ENCODE measurements at places on chromosomes 2 and 18.

DNA sequence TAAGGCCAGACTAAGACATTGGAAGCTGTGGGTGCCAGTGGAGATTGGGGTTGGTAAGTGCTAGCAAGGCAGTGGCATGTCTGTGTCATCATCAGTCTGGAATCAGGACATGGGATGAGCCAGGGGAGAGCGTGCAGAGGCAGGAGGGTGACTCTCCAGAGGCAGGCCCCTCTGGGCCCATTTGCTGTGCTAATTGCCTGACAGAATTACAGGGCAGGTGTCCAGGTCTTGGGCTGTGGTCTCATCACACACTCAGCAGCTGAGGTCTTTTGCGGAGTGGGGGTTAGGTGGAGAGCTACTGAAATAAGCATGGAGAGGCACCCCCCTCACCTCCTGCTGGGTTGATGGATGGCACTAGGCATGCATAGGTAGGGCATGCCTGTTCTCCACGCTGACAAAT, 57.4 kb downstream of the CELF4 start:
- DNase-seq: no peak

GRCh38 chr2:168244318-168244717, 3.1 kb downstream of the STK39 start:
- DNase-seq: no peak

DNA sequence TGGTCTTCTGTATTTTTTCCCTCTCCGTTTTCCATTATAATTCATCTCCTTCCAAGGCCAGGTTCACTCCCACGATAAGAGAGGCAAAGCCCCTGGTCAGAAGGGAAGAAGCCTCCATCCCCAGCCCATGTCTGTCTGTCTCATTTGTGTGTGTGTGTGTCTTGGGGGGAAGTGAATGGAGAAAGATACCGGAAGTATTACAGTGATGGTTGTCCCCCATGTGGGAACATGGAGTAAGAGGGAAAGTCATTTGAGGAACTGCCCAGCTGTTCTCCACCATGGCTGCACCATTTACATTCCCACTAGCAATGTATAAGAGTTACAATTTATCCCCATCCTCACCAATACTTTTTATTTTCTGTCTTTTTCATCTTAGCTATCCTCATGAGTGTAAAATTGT, 113.6 kb upstream of the ATP8B1 start:
- no peak for DNase-seq

- peak; percentile 78 for DNase-seq
Measured at GRCh38 chr18:36828630-36829361, at the start of the genes KIAA1328 and TPGS2. Gene KIAA1328, plus strand, starts transcription at chr18:36829127. Its CDS starts 12 bp downstream, at chr18:36829139. Gene TPGS2, minus strand, starts transcription at chr18:36829002. Its CDS starts 235 bp downstream, at chr18:36828767.

GRCh38 chr2:48440103-48440390, 89.9 kb upstream of the STON1 start:
- DNase-seq: no peak

DNA sequence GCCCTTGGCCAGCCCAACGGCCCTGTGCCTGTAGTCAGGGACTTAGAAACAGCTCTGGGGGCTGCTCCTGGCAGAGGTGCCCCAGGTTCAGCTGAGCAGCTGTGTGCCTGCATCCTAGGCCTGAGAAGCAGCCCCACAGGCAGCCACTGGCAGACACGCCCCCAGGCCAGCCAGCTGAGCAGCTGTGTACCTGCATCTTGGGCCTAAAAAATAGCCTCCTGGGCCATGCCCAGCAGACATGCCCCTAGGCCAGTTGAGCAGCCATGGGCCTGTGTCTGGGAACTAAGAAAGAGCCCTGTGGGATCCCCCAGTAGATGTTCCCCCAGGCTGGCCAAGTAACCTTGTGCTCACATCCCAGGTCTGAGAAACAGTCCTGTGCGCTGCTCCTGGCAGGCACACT, 64.0 kb downstream of the TBR1 start:
- DNase-seq: no peak

- DNase-seq: no peak
Measured at GRCh38 chr2:241230435-241230834, 42.0 kb downstream of the ANO7 start.

GRCh38 chr2:8636041-8636491, 45.8 kb upstream of the ID2 start:
- DNase-seq: no peak

GRCh38 chr2:136444323-136444722, 321.0 kb upstream of the THSD7B start:
- no peak for DNase-seq

DNA sequence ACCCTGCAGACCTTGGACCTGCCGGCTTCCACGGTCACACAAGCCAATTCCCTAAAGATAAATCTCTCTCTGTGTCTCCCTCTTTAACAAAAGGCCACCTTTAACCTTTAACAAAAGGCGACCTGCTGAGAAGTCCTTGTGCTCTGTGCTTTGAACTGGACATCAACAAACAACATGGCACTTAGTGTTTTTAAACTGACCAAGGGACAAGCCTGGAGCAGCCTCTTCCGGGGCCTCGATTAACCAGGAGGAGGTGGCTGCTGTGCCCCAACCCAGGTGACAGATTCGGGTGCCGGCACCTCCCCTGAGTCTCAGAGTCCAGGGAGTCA, 135.3 kb downstream of the RTP5 start:
- no peak for DNase-seq

DNA sequence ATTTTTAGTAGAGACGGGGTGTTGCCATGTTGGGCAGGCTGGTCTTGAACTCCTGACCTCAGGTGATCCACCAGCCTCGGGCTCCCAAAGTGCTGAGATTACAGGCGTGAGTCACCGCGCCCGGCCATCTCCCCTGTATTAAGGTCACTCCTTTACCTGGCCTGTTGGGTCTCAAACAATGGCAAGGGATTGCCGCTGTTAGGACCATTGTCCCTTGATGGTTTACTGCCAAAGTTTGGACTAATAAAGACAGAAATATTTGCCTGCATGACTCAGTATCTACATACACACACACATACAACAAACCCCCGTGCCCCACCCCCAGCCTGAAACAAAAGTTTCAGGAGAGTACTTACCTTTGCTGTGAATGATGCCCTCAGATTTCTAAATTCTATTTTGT, 16.5 kb downstream of the PARD3B start:
- DNase-seq: no peak

GRCh38 chr18:12406371-12407111, 1.2 kb upstream of the PRELID3A start:
- DNase-seq: no peak

DNA sequence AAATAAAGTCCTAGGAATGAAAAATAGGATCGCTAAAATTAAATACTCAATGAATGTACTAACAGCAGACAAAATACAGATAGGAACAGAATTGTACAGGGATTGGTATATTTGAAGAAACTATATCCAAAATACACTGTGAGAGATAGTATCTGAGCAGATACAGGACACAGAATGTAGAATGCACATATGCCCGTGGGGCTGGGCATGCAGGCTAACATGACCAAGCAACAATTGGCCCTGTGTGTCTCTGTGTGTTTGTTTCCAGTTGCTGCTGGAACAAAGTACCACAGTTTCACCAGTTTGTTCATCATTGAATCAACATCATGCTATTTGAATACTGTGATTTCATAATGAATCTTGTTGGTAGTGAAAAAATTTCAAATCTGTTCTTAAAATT, 127.6 kb downstream of the PMAIP1 start:
- DNase-seq: no peak

GRCh38 chr18:35508746-35509338, 11.1 kb upstream of the INO80C start:
- no peak for DNase-seq

DNA sequence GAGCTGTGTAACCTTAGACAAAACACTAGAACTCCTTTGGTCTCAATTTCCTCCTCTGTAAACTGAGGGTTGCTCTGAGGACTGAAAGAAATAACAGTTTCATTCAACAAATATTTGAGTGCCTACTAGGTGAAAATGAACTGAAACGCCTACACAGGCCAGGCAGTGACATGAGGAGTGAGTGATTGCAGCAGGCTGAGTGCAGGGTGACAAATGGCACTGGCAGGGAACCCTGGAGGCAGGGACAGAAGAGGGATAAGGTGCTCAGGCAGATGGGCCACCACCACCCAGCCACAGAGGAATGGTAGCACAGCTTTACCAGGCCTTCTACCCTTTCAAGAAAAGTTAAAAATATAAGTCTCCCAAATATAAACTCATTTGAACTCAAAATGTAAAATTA, 11.5 kb upstream of the RNU4ATAC start:
- DNase-seq: no peak

Measured in KG1 (cell line).